ENCODE measurements at places on chromosomes 3 and 15.

DNA sequence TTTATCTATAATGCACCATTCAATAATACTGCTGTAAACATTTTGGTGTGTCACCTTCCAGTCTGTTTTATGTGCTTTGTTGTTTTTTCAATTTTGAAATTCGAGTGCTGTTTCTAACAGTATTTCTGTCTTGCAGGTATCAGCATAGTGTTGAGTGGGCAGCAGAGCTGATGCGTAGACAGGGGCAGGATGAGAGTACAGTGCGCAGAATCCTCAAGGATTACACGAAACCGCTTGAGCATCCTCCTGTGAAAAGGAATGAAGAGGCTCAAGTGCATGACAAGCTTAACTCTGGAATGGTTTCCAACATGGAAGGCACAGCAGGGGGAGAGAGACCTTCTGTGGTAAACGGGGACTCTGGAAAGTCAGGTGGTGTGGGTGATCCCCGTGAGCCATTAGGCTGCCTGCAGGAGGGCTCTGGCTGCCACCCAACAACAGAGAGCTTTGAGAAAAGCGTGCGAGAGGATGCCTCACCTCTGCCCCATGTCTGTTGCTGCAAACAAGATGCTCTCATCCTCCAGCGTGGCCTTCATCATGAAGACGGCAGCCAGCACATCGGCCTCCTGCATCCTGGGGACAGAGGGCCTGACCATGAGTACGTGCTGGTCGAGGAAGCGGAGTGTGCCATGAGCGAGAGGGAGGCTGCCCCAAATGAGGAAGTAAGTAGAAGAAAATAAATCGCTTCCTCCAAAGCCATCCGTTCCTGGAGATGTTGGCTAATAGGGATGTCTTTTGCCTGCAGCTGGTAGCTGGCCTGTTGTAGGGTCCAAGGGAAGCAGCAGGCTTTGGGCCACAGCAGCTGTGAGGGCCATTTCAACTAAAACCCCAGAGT is 19.1 kb downstream of the TSEN2 start:
- DNase-seq = no peak

- no peak for DNase-seq
Measured at GRCh38 chr3:181704421-181705085, 7.2 kb upstream of the SOX2 start.

DNA sequence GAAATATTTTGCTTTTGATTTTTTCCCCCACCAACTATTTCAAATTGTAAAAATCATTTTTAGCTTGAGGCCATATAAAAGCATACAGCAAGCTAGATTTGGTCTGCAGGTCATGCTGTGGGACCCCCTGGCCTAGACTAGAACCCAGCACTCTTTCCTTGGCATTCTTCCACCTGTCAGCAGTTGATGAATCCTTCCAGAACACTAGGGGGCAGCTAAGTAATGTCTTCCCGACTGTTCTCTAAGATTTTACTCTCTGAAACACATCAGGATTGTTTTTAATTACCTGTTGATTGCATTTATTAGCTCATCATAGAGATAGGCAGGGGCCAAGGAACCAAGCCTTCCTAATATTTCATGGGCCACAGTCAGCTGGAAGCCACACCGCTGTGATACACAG is 174.5 kb downstream of the CACNA1D start:
- no peak for DNase-seq

DNA sequence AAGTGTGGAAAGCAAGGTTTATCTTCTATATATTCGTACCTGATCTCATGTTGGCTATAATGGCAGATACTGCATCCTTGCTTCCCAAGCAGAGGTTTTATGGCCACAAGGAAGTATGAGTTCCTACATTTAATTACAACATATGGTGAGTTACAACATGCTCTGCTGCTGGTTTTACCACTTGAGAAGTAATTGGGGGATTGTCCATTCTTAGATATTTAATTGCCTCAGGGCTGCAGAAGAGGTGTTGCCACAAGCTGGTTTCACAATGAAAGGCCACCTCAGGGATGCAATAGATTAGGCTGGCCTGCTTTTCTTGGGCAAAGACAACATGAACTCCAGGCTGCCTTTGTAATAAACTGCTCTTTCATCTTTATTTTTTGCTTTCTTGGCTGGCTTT is 48.6 kb downstream of the RAP2B start:
- DNase-seq = no peak

DNA sequence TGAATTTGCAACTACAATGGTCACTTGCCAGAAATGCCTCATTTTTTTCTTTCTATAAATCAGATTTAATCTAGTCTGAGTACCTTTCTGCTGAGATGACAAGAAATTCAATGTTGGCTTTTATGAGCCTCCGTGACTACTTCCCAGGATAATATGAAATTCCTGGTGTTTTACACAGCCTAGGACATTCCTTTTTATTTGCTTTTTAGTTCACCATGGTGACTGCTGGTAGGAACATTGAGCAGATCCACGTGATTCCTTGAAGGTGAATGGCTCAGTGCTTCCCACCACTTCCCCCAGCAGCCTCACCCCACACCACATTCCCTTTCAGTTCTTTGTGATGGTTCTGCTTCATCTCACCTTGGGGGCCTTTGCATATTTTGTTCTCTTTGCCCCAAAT is 4.3 kb upstream of the NPTN start:
- DNase-seq = no peak

DNA sequence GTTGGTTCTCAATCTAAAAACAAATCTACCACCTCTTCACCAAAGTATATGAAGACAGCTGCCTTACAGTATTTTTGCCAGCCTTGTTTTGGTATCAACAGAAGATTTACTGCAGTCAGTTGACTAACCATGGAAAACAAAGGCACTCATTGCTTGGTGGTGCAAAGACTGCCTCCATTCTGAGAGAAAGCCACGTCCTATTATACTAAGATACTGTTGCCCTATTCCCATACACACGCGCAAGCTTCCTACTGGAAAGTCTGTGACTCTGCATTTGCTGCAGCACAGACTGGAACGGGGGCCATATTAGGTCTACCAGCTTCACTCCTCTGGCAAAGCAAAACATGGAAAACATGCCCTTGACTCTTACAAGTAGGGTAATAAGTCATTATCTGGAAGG is 18.0 kb downstream of the MTMR10 start:
- DNase-seq = no peak

DNA sequence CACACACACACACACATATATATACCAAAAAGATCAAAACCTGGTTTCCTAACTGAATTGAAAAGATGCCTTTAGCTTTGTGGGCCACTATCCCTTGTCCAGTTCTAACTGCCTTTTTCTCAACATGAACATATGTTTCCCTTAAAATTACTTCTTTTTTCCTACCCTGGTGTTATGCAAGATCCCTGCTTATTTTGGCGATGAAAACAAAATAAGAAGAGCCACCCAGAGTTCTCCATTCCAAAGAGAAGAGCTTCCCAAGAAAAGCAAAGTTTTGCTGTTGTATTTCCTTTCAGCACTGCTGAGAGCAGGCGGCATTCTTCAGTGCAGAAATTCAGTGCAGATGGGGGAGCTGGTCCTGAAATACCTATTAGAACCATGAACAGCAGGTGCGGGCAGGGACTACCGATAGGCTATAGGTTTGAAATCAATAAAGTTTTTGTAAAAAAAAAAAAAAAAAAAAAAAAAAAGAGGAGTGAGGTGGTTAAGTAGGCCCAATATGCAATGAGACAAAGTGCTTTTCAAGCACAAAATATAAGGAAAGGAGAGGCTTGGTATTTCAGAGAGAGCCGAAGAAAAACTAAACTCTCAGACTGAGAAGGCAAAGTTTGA is 238.0 kb downstream of the FOXP1 start:
- DNase-seq = no peak

GRCh38 chr15:39110336-39110735 is 470.5 kb upstream of the THBS1 start:
- DNase-seq = no peak

- DNase-seq = no peak
Measured at GRCh38 chr3:12253516-12254343, 35.1 kb upstream of the PPARG start.

- no peak for DNase-seq
Measured at GRCh38 chr15:50123861-50124557, 5.0 kb upstream of the ATP8B4 start.

GRCh38 chr15:29132735-29133181 is 136.9 kb downstream of the NSMCE3 start:
- DNase-seq = no peak

DNA sequence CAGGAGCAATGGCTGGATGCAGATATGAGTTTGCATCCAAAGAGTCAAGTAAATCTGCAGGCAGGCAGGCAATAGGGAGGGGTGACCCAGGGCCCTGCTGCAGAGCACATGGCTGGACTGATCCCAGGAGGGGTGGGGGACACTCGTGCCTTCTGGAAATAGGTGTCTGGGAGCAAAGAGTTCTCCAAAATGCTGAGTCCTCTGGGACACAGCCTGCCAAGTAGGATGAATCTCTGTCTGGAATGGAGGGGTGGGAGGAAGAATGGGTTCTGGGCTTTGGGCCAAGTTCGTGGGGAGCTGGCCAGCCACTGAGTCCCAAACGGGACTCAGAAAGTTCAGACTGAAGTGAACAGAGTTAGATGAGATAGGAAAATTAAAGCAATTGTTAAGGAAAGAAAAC is 214.5 kb downstream of the MTHFS start:
- DNase-seq = no peak

DNA sequence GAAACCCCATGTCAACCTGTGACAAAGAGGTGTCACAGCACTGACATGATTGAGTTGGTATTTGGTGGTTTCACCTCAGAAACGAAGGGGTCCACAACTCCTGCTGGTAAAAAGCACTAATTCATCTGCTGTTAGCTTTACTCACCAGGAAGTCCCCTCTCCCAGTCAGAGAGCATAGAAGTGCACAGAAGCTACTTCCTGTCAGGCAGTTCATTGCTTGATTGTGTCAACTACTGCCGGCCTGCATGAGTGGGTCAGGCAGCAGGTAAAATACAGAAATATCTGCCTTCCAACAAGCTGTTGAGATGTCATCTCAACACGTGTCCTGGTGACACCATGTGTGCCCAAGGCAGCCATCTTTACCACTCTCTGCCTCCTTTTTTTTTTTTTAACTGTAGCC is 596.6 kb upstream of the NR2F2 start:
- DNase-seq = no peak

DNA sequence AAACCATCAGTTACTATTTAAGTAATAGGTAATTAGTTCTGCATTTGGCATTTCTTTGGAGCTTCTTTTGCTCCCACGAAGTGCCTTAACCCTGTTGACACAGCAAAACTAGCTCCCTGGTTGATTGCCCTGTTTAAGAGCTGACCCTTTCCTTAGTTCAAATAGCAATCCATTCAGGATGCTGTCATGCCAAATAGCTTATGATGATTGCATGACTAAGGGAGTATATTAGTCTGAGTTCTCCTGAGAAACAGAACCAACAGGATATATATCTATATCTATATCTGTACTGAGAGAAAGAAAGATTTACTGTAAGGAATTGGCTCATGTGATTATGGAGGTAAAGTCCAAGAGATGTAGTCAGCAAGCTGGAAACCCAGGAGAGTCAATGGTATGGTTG is 50.3 kb upstream of the SPRED1 start:
- no peak for DNase-seq

DNA sequence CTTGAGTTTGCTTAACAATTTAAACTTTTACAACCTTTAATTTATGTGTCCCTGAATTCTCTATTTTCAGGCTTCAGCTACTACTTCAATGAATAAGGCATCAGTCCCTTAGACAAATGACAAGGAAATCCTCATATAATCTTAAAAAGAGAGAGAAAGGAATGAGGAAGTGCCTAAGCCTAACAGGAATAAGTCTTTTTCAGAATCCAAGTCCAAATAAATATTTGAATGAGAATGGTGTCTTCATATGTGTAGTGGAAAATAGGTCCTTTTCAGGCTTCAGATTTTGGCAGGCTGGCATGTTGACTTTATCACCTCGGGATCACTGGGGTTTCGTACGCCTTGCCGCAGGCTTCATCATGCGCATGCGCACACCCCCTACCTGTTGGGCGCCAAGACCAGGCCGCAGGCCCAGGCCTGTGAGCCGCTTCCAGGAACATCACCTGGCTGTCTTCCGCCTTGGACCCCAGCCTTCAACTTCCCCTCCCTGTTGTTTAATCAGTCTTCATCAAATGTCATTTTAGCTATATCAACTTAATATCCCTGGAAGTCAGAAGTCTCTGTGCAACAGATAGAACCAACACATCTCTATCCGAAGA is 334.5 kb downstream of the SOX2 start:
- no peak for DNase-seq

GRCh38 chr15:48595981-48596380 is 49.5 kb downstream of the FBN1 start:
- DNase-seq = no peak

DNA sequence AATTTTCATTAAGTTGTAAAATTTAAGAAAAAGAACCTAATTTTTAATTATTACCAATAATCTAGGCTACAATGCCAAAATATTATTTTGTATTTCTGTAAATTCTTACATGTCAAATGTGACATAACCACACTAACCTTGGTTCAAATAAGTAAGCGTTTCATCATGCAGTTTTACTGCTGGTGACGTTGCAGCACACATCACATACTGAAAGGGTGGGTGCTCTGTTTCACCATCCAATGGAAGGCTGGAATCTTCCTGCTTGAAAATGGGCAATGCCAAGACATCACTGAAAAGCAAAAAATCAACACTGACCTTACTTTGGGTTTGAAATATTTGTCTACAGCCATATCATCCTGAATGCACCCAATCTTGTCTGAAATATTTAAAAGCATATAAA is 14.8 kb downstream of the UBP1 start:
- DNase-seq = no peak

DNA sequence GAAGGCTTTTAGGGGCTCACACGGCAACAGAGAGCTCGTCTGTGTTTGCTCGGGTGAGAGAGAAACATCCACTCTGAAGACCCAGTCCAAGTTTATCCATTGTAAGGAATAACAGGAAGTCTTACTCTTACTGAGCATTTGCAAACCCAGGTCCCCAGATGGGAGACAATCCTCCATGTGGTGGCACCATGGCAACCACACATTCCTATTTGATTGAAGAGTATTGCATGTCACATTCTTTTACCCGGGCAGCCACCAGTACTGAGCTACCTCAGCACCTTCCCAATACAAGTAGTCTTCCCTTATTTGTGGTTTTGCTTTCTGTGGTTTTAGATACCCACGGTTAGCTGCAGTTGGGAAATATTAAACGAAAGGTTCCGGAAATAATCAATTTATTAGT is 302.9 kb upstream of the RASGRP1 start:
- DNase-seq = no peak

DNA sequence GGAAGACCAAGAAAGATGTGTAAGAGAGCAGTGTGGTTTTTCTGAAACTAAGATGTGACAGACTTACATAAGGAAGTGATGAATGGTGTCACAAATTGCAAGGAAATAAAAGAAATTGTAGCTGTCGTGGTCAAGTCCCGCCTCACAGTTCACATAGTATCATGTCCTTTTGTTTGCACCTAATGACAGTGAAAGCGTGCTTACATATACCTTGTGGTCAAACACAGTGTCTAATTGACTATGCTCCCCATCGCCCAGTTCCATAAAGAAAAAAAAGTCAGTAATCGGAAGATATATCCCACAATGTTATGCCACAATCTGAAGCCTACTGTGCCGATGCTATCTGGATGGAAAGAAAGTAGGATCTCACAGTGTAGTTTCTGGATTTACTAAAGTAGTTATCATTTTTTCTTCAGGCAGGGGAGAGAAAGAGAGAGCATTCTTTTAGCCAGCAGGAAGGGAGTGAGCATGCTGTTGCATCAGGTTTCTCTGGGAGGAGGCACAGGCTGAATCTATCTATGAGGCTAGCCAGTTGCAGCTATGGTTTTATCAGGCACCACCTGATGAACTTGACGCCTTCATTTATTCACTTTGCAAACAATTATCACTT is 9.8 kb upstream of the PLSCR1 start:
- no peak for DNase-seq

- DNase-seq = no peak
Measured at GRCh38 chr15:59394166-59394661, 21.5 kb upstream of the MYO1E start.

All from stimulated activated CD4-positive, alpha-beta T cell treated with anti-CD3 and anti-CD28 coated beads, Interleukin-4, amount 100 ng/mL, for 48 hours (primary cell).